ENCODE measurements at places on chromosomes 13 and 19.

DNA sequence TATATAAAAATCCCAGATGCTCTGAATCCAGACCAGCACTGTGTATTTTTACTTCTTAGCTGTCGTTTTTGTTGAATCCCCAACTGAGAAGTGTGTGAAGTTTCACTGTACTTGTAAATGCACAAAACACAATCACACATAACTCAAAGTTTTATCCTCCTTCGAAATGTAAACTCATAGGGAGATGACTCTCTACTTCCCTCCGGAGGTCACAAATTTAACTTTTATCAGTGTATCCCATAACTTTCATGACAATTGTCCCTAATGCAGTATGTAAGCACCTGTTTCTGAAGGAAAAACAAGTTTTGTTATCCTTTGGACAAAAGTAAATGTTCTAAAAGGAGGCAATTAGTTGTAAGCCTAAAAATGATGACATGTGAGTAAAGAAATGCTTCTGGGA lies 665.0 kb upstream of the SLITRK6 start:
- no peak for DNase-seq

- DNase-seq: no peak
Measured at GRCh38 chr13:51230477-51231105, 8.4 kb downstream of the FAM124A start.

DNA sequence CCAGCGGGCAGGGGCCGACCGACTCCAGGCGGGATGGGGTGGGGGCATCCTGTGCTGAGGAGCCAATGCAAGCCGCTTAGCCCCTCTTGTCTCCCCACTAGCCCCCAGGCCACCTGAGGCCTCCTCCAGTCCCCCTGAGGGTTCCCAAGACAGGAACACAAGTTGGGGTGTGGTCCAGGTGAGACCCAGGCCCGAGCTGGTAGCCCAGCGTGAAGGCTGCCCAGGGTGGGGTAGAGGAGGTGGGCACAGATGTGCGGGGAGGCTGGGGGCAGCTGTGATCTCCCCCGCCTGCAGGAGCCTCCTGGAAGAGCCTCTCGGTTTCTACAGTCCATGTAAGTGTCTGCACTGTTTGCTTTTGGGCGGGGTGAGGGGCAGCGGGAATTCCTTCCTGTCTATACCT lies 10.4 kb downstream of the TLE6 start:
- DNase-seq: no peak

DNA sequence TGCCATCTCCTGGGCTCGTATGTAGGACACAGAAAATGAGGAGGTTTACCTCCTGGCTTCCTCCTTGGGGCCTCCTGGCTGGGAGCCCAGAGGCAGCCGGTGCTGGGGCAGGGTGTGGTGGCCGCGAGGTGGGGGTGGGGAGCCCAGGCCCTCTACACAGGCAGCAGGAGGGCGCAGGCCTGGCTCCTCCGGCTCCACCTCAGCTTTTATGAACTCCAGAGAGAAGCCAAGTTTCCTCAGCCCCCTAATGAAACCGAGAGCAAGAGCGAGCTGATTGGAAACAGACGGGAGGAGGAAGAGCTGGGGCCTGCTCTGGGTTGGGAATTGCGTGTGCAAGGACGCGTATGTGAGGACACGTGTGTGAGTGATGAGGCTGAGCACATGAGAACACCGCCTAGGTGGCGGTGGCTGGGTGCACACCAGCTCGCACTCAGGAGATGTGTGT lies 23.1 kb downstream of the LYL1 start:
- no peak for DNase-seq

DNA sequence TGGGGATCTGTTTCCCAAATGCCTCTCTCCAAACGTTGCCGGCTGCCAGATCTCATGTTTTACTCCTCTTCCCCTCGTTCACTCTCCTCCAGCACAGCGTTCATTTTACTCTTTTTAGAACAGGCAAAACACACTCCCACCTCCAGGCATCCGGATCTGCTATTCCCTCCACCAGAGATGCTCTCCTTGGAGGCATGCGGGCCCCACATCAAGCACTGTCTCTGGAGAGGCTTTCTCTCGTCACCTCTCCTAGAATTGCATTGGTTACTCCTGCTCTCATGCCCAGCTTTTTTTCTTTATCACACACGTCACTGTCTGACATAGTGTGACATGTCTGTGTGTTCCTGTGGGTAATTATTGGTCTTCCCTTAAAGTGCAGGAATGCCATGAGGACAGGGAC lies 20.1 kb upstream of the MYADM start:
- DNase-seq: no peak

- DNase-seq: no peak
Measured at GRCh38 chr13:111267784-111268183, 52.7 kb upstream of the TEX29 start.

- peak; percentile 42 for DNase-seq
Measured at GRCh38 chr13:91045351-91046034, 302.0 kb upstream of the MIR17HG start.

DNA sequence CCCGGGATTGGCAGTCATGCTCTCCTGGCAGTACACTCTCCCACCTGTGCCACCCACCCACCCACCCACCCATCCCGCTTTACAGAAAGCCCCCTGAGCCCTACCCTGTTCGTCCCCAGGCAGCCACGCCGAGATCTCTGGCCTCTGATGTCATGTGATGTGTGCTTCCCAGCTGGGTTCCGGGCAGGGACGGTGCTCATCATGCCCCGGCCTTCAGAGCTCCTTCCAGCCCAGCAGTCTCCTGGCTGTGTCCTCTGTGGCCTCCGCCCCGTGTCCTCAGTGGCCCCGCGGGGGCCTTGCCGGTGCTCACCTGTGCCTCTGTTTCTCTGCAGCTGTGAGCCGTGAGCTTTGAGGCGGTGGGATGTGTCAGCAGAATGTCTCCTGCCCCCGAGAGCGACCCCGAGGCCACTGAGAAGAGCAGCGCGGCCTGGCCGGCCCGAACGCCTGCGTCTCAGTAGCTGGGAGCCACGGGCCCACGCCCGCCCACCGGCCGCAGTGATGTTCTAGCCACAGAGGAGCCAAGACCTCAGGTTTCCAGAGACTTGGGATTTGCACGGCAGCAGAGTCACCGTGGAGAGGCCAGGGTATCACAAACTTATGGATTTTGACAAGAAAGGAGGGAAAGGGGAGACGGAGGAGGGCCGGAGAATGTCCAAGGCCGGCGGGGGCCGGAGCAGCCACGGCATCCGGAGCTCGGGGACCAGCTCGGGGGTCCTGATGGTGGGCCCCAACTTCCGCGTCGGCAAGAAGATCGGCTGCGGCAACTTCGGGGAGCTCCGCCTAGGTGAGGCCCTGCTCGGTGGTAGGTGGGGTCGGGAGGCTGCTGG lies 28.4 kb downstream of the CSNK1G2 start:
- DNase-seq: no peak

GRCh38 chr13:51666374-51666773 lies 82.1 kb downstream of the WDFY2 start:
- no peak for DNase-seq

DNA sequence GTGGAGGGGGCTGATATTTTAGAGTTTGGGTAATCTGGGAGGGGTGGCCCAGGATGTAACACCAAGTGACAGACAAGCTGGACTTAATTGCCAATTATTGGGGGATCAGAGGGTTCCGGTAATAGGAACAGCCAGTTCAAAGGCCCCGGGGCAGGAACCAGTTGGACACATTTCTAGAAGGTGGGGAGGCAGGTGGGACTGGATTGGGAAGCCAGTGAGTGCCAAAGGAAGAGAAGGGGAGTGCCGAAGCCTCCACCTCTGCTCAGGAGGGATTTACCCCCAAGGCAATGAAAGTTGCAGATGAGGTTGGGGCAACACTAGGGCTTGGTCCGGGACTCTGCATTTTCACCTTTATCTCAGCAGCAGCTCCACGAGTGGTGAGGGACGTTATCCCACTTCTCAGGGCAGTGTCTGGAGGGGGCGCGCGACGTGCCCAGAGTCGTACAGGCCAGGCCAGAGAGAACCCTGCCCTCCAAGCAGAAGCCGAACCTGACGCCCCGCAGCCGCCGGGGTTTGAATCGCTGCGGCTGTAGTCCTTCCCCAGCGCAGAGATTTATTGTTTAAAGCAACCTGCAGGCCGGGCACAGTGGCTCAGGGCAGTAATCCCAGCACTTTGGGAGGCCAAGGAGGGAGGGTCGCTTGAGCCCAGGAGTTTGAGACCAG lies 5.7 kb upstream of the JUND start:
- DNase-seq: no peak
